Effector memory CD8-positive, alpha-beta T cell (primary cell): ENCODE measurements at places on chromosomes 11 and 22.

GRCh38 chr11:115054570-115055538, 376.5 kb downstream of the NXPE2 start:
- DNase-seq = no peak

DNA sequence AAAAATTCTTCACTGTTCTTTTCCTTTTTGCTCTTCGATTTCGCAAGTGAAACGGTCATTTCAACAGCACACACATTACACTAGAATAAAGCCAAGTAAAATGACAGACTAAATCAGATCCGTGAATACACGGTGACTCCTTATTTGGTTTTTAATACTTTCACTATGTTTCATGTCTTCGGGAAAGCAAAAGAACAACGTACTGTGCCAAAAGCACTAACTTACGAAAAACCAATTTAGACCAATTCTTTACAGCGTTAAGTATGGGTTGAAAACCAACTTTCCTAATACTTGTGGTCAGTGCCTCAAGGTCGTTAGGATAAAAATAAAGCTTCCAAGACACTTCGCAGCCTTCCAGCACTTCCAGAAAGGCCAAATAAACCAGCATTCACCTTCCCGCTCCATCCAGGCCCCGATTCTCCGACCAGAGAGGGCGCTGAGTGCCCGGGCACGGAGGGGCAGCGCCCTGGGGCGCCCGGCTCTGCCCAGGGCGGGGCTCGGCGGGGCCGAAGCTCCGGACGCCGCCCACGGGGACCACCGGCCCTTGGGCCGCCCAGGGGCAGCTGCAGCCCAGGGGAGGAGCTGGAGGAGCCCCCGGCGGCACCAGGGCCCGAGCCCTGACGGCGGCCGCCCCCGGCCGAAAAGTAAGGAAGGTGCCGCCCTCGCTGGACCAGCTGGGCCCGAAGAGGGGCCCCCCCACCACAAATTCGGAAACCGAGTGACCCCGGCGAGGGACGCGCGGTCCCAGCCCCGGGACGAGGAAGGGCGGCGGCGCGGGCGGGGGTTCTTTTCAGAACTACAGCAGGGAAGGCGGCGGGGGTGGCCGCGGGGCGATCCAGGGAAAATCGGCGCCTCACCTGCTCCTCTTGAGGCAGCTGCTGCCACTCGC, 499 bp downstream of the ATL3 start:
- DNase-seq = peak; percentile 10

DNA sequence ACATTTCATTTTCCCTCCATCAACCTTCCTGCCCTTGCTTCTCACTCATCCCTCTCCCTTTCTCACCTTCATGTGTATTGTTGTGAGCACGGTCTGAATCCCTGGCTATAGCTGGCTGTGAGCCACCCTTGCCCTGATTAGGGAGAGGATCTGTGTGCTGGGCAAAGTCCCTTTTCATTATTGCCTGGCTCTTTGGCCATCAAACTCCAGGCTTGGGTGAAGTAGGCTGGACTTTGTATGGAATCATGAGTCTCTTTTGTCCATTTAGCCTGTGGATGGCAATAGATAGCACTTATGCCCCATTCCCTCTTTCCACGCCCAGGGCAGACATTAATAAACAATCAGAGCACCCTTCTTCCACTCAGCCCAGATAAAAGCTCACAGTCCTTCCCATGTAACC, 6.7 kb downstream of the MYO18B start:
- DNase-seq = no peak

DNA sequence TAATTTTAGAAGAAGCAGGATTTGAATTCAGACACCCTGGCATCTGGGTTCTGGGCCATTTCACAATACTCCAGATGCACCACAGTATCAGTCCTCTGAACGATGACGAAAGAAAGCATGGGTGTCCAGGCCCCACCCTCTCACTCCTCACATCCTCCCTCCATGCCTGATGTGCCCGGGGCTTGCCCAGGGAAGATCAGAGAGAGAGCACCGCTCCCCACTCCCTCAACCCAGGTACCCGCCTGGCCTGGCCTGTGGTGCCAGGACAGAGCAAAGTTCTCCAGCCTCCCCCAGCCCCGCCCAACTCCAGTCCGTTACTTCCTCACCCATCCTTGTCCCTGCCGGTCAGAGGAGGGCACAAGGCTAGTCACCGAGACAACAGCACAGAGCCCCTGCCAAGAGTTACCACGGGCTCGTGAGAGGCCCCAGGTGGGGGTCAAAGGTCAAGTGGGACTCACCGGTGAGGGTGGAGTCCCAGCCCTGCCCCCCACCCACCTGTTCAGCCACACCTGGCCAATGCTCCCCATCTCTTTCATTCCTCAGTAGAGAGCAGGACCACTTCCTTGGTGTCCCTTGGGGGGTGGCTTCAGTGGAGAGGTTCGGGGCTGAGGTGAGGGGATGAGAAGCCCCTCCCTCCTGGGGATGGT, 8.1 kb downstream of the BCL9L start:
- DNase-seq = peak; percentile 44

DNA sequence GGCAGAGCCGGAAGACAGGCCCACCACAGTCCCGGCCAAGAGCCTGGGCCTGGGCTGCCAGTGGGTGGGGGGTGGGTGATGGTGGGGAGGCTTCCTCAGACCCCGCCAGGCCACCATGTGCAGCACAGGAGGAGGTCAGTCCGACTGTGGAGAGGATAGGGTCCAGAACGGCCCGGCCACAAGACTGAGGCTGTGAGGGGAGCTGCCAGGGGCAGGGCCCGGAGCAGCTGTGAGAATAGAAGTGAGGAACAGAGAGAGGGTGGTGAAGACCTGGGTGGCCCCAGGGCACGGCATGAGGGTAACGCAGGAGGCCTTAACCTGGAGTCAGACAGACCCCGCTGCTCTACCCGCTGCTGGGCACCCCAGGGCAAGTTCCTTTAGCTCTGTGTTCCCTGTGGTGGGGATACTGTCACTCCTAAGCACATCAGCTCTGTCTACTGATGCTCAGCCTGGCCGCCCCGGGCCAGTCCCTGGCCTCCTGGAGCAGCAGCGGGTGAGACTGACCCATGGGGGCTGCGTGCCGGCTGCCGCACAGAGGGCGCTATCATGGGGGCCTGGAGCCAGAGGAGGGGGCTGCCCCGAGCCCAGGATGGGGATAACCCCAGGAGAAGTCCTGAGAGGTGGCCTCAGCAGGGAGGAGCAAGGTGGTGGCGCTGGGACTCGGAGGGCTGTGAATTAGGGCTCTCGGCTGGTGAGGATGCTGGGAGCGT, 1.7 kb downstream of the FERMT3 start:
- DNase-seq = no peak

- DNase-seq = no peak
Observed at GRCh38 chr11:10778217-10778970, 27.3 kb downstream of the CTR9 start.
